ENCODE measurements at places on chromosomes 2 and 18. TPM values are rescaled to one million over a fixed set of nuclear protein-coding genes. Genes with fewer than 3 reads are reported as not detected.
A peak's percentile ranks its signal among the peaks of the same experiment; 100 is the strongest.

GULP1 gene
- polyA plus RNA-seq: 57.5 TPM

C2orf81 gene
- 0.76 TPM for polyA plus RNA-seq

ABI2 gene
- 27.5 TPM for polyA plus RNA-seq

TUBB8B gene
- polyA plus RNA-seq: 0.47 TPM

AP1S3 gene
- polyA plus RNA-seq: 20.5 TPM

ADI1 gene
- polyA plus RNA-seq: 204 TPM

RNF125 gene
- 0.88 TPM for polyA plus RNA-seq

DNA sequence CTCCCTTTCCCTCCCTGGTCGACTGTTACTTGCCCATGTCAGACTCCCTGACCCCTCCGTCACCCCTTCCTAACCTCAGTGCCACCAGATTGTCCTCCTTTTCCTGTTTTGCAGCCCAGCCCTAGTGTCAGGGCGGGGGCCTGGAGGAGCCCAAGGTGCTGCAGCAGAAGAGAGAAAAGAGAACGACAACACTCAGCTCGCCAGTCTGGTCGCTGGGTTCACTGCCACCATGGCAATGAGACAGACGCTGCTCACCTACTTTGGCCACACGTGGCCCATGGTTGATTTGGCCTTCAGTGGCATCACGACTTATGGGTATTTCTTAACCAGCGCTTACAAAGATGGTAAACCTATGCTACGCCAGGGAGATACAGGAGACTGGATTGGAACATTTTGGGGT, 108.4 kb upstream of the RMDN2 start:
- no peaks in the 10 kb centered on the region for H3K27me3 ChIP-seq
- H3K36me3 ChIP-seq: no peaks in the 10 kb centered on the region
- no peak for DNase-seq
- no peaks in the 10 kb centered on the region for H3K4me1 ChIP-seq

GRCh38 chr18:52310651-52311050, 29.3 kb upstream of the DCC start:
- H3K4me1 ChIP-seq: no peaks in the 10 kb centered on the region
- H3K27ac ChIP-seq: no peak overlapping the region
- no peaks in the 10 kb centered on the region for H3K27me3 ChIP-seq
- no peak overlapping the region for H3K4me3 ChIP-seq

DNA sequence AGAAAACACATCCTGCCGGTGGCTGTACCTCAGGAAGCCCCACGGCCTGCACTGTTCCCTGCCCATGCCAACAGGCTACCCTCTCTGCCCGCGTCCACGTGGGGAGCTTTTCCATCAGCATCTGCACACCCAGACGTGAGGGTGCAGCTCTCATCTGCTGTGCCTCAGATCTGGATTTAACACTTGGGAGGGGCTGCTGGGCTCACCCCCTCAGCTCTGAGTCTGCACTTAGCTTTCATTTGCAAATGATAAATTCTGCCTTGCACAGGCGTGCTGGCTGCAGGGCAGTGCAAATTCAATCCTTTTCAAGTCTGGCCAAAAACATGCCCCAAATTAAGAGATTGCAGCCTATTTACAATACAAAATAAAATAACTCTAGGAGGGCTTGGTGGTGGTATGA, 245.7 kb downstream of the TWIST2 start:
- no peak for DNase-seq
- no peak overlapping the region for H3K4me3 ChIP-seq
- H3K27ac ChIP-seq: no peak overlapping the region
- H3K27me3 ChIP-seq: no peaks in the 10 kb centered on the region
- H3K36me3 ChIP-seq: no peaks in the 10 kb centered on the region
- H3K4me1 ChIP-seq: no peaks in the 10 kb centered on the region

DNA sequence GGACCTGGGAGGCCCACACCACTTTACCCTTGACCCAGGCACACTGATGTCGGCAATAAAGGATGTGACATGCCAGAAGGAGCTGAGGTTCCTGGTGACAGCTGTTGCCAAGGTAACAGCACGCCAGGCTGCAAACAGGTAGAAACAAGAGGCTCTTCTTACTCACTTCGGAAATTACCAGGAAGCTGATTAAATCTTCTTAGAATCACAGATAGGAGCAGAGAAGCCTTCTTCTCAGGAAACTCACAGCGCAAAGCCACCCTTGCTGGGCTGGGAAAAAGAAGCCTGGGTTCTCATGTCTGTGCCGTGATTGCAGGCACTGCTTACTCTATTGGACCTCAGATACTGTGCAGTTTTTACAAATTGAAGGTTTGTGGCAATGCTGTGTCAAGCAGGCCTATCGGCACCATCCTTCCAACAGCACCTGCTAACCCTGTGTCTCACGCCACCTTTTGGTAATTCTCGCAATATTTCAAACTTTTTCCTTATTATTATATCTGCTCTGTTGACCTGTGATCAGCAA, 61.0 kb upstream of the TAF1B start:
- no peaks in the 10 kb centered on the region for H3K4me1 ChIP-seq
- peak; percentile 68 for DNase-seq
- no peaks in the 10 kb centered on the region for H3K36me3 ChIP-seq

DNA sequence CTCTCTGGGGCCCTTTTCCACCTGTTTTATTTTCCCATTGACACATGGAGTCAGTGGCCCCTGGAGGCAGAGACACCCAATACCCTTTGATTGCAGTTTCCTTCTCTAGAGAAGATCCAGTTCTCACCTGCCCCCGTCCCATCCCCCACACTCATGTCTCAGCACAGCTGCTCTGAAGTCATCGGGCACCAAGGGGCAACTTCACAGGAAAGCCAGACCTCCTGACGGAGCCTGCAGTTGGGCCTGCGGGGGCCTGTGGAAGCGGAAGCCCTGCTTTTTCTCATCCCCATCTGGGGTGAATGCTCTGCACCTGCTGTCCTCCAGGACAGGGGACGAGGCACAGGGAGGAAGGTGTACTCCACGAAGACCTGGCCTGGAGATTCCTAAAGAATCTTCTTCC, 308.3 kb upstream of the EPAS1 start:
- no peaks in the 10 kb centered on the region for H3K27me3 ChIP-seq
- no peak overlapping the region for H3K4me3 ChIP-seq
- H3K4me1 ChIP-seq: no peaks in the 10 kb centered on the region
- H3K27ac ChIP-seq: no peak overlapping the region
- DNase-seq: no peak

GRCh38 chr18:3456686-3457069, 6.7 kb downstream of the TGIF1 start:
- peaks cover 28% of the 10 kb centered on the region for H3K4me1 ChIP-seq
- H3K36me3 ChIP-seq: peaks cover 5% of the 10 kb centered on the region
- no peak overlapping the region for H3K4me3 ChIP-seq
- no peaks in the 10 kb centered on the region for H3K27me3 ChIP-seq
- DNase-seq: peak; percentile 59

DNA sequence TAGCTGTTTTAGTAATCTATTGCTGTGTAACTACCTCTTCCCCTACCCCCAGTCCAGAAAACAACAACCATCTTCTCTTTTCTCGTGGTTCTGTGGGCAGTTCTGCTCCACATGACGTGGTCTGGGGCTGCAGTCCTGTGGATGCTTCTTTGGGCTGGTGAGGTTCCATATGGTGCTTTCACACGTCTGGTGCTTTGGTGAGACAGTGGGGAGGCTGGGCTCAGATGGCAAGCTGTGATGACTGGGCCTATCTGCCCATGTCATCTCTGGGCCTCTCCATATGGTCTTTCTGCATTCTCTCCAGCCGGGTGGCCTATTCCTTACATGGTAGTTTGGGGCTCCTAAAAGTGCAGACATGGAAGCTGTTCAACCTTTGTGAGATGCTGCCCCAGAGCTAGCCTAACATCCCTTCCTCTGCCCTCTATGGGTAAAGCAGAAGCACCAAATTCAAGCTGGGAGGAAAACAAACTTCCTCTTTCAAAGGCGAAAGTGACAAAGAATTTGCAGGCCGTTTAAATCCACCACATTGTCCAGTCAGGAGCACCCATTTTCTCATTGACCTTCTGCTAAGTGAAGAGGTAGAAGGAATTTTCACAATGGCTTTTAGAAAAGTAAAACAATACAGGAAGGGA, 68.3 kb upstream of the IL1R1 start:
- H3K36me3 ChIP-seq: no peaks in the 10 kb centered on the region
- no peak for DNase-seq
- no peak overlapping the region for H3K27ac ChIP-seq

GRCh38 chr2:121149384-121149783, 135.6 kb downstream of the TFCP2L1 start:
- H3K27me3 ChIP-seq: no peaks in the 10 kb centered on the region
- H3K36me3 ChIP-seq: no peaks in the 10 kb centered on the region
- no peaks in the 10 kb centered on the region for H3K4me1 ChIP-seq
- no peak for DNase-seq
- no peak overlapping the region for H3K4me3 ChIP-seq

- H3K4me1 ChIP-seq: no peaks in the 10 kb centered on the region
- peaks cover 3% of the 10 kb centered on the region for H3K27me3 ChIP-seq
- no peaks in the 10 kb centered on the region for H3K36me3 ChIP-seq
- H3K4me3 ChIP-seq: no peak overlapping the region
- DNase-seq: no peak
Observed at GRCh38 chr18:26711756-26712155, 153.8 kb downstream of the AQP4 start.

- no peaks in the 10 kb centered on the region for H3K4me1 ChIP-seq
- H3K27me3 ChIP-seq: no peaks in the 10 kb centered on the region
- H3K4me3 ChIP-seq: no peak overlapping the region
- no peaks in the 10 kb centered on the region for H3K36me3 ChIP-seq
- H3K27ac ChIP-seq: no peak overlapping the region
- no peak for DNase-seq
Observed at GRCh38 chr2:141417246-141417797, 713.5 kb downstream of the LRP1B start.

- H3K36me3 ChIP-seq: no peaks in the 10 kb centered on the region
- H3K27me3 ChIP-seq: no peaks in the 10 kb centered on the region
- H3K27ac ChIP-seq: no peak overlapping the region
- H3K4me1 ChIP-seq: no peaks in the 10 kb centered on the region
Observed at GRCh38 chr2:10664652-10665051, 25.1 kb downstream of the NOL10 start.

All from hepatocyte (in vitro differentiated cells).